Stimulated activated CD4-positive, alpha-beta T cell treated with anti-CD3 and anti-CD28 coated beads, Interleukin-15, amount 100 ng/mL, for 1 hour (primary cell): ENCODE measurements at places on chromosomes 7 and 10.

- no peak for DNase-seq
Observed at GRCh38 chr7:2701832-2702593, 14.0 kb downstream of the AMZ1 start.

- no peak for DNase-seq
Observed at GRCh38 chr7:148116829-148117403, 473.6 kb upstream of the C7orf33 start.

- no peak for DNase-seq
Observed at GRCh38 chr7:20030915-20031362, 186.2 kb downstream of the MACC1 start.

- no peak for DNase-seq
Observed at GRCh38 chr7:94547126-94547525, 37.5 kb downstream of the CASD1 start.

DNA sequence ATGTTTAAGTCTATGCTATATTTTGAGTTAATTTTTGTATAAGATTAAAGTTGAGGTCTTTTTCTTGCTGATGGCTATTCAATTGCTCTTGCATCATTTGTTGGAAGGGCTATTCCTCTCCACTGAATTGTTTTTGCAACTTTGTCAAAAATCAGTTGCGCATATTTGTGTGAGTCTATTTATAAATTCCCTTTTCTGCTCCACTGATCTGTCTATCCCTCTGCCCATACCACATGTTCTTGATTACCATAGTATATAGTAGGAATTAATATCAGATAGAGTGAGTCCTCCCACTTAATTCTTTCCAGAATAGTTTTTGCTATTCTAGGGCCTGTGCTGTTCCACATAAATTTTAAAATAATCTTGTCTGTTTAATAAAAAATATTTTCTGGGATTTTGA, 152.4 kb upstream of the ADCY1 start:
- no peak for DNase-seq

DNA sequence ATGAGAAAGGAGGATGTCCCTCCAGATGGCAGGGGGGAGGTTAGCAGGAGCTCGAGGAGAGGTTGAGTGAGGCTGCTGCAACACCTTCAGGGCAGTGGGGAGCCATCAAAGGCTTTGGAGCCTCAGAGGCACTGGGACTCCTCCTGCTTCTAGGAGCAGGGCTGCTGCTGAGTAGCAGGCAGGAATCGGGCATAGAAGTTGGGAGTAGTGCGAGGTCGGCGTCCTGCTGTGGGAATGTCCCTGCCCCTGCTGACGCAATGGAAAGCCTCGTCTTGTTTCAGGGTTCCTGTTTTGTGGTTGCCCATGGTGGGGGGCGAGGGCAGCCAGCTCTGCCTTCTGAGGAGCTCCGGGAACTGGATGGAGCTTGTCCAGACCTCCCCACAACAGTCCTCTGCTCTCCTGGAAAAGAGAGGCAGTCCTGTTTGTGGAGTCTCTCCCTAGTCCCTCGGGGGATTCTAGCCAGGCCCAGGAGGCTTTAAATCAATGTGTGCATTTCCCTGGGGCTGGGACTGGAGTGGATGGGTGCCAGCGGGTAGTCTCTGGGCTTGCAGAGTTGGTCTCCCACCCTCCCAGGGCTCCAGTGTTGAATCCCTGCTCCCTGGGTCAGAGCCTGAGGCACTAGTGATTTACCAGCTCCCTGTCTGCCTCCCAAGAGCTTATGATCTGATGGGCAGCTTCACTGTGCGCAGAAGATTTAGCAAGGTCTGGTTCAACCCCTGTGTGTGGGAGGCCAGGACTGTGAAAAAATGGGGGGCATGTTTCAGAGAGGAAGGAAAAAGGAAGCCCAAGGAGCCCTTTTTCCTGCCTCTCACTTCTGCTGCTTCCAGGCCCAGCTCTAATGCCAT, 98.7 kb upstream of the PPIF start:
- DNase-seq = no peak
